Right ventricle myocardium inferior (tissue), 1 donor: ENCODE measurements at places on chromosomes 2 and 18. TPM values are rescaled to one million over a fixed set of nuclear protein-coding genes. Genes with fewer than 3 reads are reported as not detected.

The LOXL3 gene
- total RNA-seq = 4.8 TPM

The FTCDNL1 gene
- 3.0 TPM for total RNA-seq

GRCh38 chr2:169438466-169439072 is 40.7 kb upstream of the BBS5 start:
- DNase-seq = no peak

DNA sequence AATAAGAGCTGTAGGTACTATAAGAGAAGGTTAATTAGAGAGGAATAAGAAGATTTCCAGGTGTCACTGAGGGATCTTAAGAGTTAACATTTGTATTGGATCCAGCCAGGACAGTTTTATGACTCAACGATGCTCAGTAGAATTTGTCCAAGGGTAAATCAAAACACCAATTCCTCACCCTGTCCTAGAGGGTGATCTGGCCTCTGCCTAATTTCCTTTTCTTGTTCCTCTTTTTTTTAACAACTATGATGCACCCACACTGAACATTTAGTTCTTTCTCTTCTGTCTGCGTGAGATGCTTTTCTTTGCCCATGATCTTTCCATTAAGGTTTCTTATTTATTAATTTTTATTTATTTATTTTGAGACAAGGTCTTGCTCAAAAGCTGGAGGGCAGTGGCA is 92.0 kb downstream of the PMS1 start:
- DNase-seq = no peak

DNA sequence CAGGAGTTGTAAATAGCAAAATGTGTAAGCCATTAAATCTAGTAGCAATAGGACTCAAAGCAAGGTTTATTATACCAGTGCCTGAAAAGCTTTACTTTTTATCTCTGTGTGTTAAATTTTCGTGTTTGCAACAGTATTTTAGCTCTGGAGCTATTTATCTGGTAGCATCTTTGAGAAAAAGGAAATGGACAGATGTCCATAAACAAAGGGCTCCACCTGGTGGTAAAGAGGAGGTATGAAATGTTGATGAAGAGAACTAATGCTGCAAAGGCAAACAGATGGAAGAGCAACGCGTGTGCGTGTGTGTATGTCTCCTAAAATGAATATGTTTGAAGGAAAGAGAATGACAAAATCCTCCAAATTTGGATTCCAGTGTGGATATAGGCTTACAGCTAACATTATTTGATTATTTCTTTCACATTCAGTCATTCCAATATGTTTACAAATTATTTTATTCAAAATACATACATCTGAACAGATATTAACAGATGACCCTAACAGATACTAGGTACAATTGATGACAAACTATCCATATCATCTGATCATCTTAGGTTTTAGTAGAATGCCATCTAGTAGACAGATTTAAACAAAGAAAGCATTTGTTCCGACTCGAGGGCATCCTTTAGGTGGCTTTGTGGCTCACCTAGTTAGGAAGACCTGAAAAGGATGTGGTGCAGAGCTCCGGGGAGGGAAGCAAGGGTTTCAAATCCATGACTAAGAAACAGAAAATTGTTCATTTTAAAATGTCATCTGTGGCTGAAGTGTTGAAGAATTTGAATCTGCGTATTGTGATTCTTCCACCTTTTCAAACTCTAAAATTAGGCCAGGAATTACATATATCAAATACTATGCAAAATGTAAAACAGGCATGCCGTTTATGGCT is 383.3 kb downstream of the MTX2 start:
- DNase-seq = no peak

DNA sequence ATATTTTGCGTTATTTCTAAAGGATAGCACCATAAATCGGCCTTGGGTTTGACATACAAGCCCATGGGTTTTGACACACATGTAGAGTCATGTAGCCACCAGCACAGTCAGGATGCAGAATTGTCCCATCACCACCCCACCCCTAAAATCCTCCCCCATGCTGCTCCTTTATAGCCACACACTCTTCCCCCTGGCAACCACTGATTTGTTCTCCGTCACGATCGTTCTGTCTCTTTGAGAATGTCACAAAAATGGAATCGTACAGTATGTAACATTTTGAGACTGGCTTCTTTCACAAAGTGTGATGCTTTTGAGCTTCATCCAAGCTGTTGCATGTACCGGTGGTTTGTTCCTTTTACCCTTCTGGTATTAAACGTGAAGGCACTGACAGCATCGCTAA is 39.1 kb downstream of the CRACDL start:
- no peak for DNase-seq
